ENCODE measurements at places on chromosomes 16 and 17.

- DNase-seq = no peak
These were observed 13.1 kb downstream of the PPL start for GRCh38 chr16:4923853-4924252.

GRCh38 chr16:58107709-58108108 lies 21.5 kb downstream of the CFAP20 start:
- DNase-seq = no peak

- DNase-seq = no peak
These were observed 9.8 kb upstream of the CSNK1D start for GRCh38 chr17:82283208-82283749.

- DNase-seq = no peak
These were observed 734 bp downstream of the ARHGDIG start for GRCh38 chr16:280991-281659.

DNA sequence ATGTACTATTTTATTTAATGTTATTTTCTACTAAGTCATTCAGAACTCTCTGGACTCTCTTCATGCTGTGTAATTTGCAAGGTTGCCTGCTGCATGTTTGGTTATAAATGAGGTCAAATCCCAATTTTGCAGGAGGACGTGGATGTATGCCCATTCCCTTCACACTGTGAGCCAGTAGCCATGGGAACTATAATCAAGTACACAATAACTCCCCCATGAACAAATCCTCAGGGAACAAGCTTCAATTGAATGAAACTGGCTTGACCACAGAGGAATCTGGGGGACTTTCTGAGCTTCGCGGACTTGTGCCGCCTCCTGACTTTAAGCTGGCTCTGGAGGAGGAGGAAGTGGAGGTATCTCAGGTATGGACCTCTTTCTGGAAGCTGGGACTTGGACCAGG lies 14.6 kb upstream of the KCTD13 start:
- DNase-seq = no peak

- DNase-seq = no peak
These were observed 5.6 kb downstream of the ALOX15 start for GRCh38 chr17:4635823-4636375.

GRCh38 chr16:57297856-57298255 lies 13.4 kb upstream of the PLLP start:
- DNase-seq = no peak

DNA sequence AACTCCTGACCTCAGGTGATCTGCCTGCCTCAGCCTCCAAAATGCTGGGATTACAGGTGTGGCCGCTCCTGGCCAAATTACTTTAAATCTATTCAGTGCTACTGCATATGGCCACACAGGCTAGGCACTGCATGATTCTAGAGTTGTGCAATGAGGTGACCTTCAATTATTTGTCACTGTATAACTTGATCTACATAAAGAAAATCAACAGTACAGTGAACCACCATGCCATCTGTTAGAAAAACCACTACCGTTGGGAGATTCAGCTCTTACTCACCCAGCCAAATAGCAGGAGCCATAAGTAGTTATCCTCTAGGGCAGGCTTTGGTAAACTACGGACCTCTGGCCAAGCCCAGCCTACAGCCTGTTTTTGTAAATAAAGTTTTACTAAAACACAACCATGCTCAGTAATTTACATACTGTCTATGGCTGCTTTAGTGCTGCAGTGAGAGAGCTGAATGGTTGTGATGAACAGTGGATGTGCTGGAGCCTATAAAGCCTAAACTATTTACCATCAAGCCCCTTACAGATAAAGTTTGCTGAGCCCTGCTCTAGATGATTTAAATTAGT lies 40.7 kb upstream of the TANC2 start:
- no peak for DNase-seq

DNA sequence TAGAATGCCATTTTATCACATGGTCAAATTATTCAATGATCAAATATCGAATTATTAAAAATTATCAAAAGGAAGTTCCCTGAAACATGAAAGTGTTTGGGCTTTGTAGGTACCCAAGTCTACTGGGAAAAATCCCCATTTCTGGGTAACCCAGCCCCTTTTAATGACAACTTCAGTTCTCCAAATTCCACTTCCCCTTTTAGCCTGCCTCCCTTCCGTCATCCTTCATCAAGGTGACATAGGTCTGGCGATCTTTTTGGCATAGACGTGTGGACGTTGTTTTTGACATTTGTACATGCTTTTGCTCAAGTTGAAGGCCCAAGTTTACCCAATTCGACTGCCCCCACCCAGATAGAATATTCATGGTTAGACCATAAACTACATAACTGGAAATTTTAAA lies 660.9 kb downstream of the MAF start:
- no peak for DNase-seq

GRCh38 chr16:76278980-76279379 lies 1.8 kb downstream of the CNTNAP4 start:
- DNase-seq = no peak

DNA sequence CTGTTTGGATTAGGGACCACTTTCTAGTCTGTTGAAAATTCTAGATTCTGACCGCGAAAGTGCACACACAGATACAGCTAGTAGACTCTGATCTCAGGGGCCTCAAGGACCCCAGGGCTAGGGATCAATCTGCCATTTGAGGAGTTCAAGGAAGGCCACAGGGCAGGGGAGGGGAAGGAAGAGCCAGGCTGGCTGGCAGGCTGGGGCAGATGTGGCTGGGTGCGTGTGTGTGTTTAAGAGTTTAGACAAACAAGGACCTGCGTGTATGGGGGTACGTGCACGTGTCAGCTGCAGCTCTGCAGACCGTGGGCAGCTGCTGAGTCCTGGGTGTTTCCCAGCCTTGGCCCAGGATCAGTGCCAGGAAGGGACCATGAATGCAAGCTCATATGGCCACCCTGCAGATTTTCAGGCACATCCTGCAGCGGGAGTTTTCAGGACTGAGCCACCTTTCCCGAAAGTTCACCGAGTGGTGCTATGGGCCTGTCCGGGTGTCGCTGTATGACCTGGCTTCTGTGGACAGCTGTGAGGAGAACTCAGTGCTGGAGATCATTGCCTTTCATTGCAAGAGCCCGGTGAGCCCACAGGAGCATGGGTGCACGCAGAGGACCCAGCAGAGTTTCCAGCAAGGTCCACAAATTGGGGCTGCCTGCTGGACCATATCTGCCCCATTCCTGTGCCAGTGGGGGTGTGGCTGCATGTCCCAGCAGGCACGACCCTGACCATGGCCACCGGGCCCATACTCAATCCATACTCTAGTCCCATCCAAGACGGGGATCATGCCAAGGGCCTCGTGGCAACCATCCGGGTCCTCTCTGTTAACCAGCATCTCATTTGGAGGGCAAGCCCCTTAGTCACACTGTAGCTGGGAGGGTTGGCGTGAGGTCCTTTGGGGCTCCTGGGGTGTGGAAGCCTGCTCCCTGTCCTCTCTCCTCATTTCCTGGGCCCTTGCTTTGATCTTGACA lies 10.6 kb downstream of the TRPV2 start:
- no peak for DNase-seq

DNA sequence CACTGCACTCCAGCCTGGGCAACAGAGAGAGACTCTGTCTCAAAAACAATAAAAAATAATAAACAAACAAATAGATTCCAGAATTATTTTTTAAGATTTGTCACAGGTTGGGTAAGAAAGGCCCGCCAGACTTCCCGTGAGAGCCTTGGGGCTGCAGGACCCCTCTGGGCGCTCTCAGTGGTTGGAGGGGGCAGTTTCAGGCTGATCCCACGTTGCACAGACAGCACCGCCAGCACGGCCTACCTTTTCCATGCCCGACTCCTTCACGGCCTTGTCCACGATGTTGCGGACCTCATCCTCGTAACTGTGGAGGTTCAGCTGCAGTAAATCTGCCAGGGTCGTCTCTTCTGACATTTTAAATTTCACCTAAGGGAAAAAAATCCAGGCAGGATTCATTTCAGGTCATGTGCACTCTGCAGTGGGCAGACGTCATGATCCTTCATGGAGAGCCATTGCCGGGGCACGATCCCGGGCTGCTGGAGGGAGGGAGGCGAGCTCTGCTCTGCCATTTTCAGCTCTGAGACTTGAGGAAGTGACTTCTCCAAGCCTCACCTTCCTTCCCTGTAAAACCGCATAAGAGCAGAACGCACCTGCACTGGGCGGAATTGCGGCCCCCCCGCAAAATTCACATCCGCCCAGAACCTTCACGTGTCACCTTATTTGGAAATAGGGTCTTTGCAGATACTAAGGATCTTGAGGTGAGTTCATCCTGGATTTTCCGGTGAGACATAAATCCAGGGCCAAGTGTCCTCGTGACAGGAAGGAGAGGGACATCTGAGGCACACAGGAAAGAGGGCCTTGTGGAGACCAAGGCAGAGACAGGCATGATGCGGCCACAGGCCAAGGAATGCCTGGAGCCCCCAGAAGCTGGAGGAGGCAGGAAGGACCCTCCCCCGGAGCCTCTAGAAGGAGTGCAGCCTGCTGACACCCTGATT lies 66.8 kb downstream of the DNAH17 start:
- no peak for DNase-seq

DNA sequence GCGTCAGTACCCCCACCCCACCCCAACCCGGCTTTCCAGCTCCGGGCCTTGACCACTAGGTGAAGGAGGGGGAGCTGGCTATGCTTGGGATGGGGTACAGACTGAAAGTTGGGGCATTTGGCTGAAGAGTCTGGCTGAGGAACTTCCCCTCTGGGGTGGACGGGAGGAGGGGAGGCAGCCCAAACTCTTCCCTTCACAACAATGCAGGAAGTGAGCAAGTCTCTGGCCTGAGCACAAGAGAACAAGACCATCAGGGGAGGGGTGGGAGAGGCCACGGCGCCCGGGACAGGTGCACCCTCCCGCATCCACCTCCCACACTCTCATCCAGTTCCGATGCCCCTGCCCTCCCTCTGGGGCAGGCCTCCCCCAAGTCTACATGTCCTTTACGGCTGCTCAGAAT lies 5.6 kb downstream of the USH1G start:
- DNase-seq = no peak

DNA sequence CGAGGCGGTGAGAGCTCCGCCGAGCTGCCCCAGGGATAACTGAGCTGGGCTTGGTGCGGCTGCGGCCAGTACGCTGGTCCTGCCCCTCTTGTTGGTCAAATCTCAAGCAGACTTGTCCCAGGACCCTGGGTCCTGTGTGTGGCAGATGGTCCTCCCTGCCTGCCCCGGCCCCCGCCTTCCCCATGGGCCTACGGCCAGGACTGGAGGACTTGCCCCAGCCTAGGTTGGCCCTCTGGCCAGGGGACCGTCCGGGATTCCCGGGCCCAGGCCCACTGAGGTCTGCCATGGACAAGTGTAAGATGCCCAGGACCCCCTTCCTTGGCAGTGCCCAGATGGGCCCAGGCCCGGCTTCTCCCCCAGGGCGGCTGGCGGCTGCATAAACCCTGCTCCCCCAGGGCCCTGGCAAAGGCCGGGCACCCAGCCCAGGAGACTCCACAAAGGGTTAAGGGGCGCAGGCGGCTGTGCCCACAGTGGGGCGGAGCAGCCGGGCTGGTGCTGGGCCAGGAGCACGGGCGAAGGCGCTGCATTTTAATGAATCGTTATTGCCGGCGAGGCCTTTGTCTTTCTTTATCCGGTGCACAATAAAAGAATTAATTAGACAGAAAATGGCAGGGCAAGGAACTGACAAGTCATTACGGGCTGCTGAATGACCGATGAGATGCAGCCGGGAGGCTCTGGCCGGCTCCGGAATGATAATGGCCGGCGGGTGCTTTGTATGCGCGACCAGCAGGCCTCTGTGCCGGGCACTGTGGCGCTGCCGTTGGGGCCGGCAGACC lies 9.1 kb downstream of the SOX8 start:
- DNase-seq = no peak

DNA sequence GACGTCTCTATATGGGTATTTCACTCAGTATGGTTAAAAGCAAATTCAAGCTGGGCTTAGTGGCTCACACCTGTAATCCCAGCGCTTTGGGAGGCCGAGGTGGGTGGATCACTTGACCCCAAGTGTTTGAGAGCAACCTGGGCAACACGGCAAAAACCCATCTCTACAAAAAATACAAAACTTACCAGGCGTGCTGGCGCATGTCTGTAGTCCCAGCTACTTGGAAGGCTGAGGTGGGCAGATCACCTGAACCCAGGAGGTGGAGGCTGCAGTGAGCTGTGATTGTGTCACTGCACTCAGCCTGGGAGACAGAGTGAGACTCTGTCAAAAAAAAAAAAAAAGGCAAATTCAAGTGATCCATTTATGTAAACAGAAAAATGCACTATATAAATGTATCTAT lies 1.3 kb upstream of the TNFRSF17 start:
- no peak for DNase-seq

DNA sequence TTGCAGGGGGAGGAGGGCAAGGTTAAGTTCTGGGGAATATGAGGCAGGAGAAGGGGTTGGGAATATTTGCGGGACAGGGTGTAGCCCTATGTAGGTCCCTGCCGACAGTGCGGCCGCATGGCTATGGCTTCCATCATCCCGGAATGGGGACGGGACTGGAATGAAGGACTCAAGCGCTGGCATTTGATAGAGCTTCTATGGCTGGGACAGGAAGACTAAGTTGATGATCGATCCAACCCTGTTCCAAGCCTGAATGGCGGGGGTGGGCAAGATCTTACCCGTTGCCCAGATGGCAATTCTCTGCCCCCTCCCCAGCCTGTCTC lies 47.1 kb downstream of the SRCIN1 start:
- no peak for DNase-seq

DNA sequence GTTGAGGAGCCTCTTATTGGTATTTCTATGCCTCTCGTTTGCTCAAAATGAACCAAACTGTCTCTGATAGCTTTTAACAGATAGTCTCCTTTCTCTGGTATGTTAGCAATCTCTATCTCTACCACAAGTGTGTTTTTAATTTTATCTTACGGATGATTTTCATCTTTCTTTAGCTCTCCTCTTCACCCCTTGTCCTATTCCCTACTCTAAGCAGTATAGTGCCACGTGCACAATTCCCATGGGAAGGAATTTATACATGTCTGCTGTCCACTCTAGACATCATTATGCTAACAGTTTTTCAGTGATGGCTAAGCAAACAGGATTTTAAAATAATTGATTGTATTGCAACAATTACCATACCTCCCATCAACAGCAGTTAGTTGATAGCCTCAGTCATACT lies 177.3 kb downstream of the CYB561 start:
- no peak for DNase-seq

GRCh38 chr16:55001931-55002330 lies 71.3 kb downstream of the IRX5 start:
- DNase-seq = no peak

GRCh38 chr17:31433091-31433790 lies 41.8 kb downstream of the RAB11FIP4 start:
- DNase-seq = peak; percentile 11

DNA sequence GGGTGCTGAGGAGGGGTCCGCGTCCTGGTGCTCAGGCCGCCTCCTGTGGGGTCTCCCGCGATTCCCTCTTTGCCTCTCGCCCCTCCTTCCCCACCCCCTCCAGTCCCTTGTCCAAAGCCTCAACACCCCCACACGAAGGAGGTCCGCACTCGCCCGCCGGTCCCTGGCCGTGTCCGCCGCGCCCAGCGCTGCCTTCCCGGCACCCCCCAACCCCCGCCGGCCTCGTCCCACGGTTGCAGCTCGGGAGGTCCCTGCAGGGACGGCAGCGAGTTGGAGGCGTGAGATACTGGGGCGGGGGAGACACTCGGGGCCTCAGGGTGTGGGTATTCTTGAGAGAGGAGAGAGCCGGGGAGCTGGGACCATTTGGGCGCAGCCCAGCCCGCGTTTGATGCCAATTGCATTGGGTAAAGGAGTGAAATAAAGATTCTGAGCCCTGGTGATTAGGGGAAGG lies 468 bp downstream of the FLYWCH2 start:
- DNase-seq = no peak

GRCh38 chr17:46063241-46063640 lies 64.2 kb downstream of the STH start:
- no peak for DNase-seq

- no peak for DNase-seq
These were observed 5.5 kb upstream of the MAF start for GRCh38 chr16:79605999-79606398.
